ENCODE measurements at places on chromosomes 3 and 15.

GRCh38 chr3:157540656-157541055 is 37.4 kb upstream of the VEPH1 start:
- no peak for DNase-seq

DNA sequence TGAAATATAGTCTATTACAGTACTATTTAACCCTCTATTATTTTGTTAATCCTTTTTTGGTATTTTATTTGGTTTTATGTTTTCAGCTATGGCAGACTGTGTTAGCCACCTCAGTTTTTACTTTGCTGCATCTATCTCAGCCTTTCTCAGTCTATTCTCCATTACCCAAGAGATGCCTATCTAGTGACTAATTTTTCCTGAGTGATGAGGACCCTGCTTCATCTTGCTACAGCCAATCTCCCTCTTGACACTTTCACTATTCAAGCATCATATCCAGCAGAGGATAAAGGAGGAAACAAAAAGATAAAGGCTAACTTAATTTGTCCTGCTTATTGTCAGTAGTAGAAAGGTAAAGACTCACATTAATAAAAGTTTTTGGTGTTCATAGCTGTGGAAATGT is 141.8 kb upstream of the NECTIN3 start:
- no peak for DNase-seq

GRCh38 chr3:107855710-107856109 is 235.1 kb downstream of the CD47 start:
- DNase-seq, result no peak

- DNase-seq, result no peak
Observed at GRCh38 chr3:17340261-17340660, 402.2 kb downstream of the TBC1D5 start.

DNA sequence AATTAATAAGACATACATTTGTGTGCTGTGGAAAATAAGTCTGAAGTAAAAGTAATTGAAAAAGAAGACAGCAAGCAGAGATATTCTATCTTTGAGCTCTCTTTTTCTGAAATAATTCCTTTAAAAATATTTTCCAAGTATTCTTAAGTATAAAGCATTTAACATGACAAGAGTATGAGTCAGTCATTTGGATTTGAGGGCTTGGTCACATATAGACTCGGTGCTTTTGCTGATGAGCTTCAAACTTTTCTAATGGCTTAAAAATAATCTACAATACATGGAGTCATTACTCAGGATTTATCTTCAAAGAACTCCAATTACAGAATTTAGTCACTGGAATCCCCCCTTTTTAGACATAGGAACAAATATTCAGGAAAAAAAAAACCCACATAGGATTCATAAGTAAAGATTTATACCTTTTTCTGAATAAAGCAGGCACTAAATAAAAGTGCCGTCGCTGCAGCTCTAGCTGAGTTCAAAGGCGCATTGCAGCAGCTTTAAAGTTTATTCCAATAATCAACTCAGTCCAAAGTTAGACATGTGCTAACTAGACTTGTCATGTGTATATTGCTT is 147.5 kb downstream of the CTNNB1 start:
- DNase-seq, result no peak

DNA sequence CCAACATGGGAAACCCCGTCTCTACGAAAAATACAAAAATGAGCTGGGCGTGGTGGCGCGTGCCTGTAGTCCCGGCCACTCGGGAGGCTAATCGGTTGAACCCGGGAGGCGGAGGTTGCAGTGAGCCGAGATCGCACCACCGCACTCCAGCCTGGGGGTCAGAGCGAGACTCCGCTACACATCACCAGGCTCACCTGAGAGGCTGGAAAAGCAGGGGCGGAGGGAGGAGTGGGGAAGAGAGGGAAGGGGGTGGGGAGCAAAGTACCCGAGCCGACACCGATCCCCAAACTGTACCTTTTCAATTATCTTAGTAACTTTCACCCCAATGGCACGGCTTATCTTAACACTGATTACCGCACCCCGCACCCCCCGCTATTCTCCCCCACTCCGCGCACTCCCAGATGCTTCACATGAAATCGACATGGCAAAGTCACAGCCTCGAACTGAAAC is 46.4 kb upstream of the SYNM start:
- no peak for DNase-seq

GRCh38 chr3:88462230-88462629 is 312.5 kb downstream of the C3orf38 start:
- DNase-seq, result no peak

GRCh38 chr3:155748611-155749365 is 3.9 kb upstream of the PLCH1 start:
- no peak for DNase-seq

DNA sequence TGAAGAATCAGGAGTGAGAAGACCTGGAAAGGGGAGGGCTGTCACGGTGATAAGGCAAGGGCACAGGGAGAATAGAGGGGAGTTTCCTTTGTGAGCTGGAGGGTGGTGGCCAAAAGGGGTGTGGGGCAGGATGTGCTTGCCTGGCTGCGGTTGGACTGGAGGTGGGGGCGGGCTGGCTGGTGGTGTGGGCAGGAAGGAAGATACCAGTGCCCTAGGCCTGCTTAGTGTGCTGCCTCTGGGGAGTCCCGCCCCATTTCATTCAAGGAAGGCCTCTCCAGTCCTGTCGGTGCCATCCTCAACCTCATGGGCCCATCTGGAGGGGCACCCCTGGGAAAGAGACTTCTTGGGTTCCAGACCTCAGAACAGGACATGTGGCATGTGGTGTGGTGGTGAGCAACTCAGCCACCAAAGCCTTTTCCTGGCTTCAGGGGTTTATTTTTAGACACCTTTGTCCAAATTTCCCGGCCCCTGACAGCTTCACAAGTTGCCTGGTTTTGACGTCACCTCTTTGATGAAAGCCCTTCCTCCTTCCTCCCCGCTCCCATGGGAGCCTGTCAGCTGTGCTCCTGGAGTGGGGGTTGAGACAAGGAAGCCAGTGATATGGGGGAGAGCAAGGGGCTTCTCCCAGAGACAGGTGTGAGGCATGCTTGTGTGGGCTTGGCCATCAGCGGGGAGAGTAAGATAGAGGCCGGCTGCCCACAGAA is 15.6 kb downstream of the TEX264 start:
- no peak for DNase-seq

- no peak for DNase-seq
Observed at GRCh38 chr3:126982126-126982470, 817 bp upstream of the PLXNA1 start.

- DNase-seq, result no peak
Observed at GRCh38 chr3:100706365-100706764, 2.9 kb upstream of the TFG start.

DNA sequence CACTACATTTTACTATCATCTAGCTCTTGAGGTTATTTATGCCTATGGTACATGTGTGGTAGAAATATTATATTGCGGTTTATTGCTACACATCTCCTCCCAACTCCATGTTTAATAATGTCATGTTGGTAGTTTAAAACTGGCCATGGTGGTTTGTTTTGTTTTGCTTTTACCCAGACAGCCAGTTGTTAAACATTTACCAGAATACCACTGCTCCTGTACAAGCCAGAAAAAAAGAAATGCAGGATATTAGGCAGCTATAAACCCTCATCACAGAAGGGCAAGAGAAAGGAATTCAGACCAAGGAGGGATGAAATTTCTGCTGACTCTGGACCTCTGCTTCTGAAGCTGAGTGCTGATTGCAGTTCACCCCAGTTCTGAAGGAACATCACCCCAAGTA is 451.8 kb upstream of the IL12A start:
- DNase-seq, result no peak

DNA sequence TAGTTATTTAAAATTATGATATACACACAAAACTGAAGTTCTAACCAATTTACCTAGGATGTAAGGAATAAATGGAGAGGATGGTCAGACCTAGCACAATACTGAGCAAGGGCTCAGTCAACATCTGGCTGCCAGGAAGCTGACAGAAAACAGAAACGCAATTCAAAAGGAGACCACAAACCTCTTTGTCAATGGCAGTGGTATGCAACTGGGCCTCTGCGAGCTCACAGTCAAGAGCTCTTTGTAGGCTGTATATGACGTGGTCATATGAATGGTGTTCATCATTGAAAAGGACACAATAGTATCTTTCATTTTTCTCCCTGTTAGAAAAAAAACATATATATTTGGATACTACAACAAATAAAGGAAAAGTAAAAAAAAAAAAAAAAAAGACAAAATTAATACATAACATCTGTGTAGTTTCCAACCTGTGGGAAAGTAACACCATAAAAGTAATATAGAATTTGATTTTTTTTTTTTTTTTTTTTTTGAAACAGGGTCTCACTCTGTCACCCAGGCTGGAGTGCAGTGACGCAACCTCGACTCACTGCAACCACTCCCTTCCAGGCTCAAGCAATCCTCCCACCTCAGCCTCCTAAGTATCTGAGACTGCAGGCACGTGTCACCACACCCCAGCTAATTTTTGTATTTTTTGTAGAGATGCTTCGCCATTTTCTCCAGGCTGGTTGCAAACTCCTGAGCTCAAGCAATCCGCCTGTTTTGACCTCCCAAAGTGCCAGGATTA is 37.9 kb downstream of the UBR1 start:
- no peak for DNase-seq

GRCh38 chr3:18423401-18424212 is 1.5 kb downstream of the SATB1 start:
- no peak for DNase-seq

DNA sequence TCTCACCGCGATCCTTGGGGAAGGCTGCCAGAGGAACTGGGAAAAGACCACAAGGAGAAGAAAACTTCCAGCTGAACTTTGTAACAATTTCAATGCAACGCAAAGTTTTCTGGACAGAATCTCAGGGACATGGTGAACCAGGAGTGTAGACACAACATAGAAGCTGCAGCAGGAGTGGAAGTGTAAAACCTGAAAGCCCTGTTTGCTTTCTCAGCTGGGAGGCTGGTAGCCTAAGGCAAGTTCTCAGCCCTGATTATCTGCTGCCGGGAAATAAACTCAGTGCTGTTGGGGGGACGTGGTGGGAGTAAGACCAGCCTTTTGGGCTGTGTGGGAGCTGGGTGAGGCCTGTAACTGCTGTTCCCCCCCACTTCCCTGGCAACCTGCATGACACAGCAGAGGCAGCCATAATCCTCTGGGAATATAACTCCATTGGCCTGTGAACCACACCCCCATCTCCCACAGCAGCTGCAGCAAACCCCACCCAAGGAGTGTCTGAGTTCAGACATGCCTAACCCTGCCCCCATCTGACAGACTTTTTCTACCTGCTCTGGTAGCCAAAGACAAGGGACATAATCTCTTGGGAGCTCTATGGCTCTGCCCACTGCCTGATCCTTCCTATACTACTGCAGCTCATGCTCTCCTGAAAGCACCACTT is 106.7 kb downstream of the ZNF621 start:
- DNase-seq, result no peak

- DNase-seq, result no peak
Observed at GRCh38 chr3:64011685-64012084, 11.6 kb downstream of the PSMD6 start.

DNA sequence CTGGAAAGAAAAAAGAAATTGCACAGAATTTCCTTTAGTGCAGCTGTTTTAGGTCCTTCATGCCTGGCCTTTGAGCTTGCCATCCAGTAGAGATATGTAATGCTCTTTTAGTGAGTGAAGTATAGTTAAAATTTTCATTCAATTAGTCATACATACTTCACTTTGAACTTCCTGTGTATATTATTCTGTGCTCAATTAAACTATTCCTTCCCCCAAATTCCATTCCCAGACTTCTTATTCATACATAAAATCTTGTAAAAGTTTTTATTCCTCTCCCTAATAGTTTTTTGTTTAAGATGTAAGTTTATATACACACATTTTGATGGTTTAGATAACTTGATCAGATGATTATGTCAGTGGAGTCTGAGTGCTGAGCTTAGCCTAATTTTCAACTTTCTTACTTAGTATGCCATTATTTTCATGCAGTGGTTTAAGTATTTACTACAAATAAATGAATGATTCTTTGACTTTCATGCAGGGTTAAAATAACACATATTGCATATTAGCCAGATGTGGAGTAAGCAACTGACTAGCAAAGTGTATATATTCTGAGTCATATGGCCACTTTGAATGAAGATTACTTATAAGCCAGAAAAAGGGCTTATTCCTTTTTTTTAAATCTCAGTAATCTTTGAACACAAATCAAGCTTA is 42.5 kb upstream of the ABHD10 start:
- DNase-seq, result no peak

- no peak for DNase-seq
Observed at GRCh38 chr15:51130344-51130743, 35.6 kb upstream of the TNFAIP8L3 start.

DNA sequence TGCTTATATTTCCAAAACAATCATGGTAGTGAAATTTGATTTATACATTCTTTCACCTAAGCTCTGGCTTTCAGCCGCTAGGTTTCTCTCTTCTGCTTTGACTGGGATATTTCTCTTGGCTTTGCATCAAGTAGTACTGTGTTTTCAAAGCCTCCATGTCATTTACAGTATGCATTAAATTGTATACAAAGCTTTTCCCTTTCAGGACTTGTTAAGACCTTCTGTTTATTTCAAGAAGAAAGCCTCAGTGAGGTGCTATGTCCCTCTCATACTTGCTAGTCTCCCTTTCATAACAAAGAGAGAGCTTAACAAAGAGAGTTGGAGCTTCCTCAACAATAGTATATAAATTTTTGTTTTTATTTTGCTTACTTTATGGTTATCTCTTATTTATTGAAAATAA is 84.2 kb upstream of the SLC25A26 start:
- DNase-seq, result no peak

DNA sequence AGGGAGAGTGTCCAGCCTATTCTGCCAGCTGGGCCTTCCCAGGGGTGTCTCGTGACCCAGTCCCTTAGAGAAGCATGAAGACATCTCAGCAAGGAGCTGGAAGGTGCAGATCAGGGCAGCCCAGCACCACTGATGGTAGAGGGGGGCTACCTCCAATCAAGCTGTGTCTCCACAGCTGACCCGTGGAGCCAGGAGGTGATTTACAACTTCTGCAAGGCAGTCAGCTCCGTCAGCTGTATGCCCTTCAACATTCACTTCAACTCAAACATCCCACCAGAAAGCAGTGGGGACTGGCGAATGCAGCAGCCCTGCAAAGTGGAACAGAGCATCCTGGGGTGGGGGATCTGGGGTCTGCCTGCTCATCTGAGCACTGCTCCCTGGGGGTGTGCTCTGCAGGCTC is 32.6 kb upstream of the FRG2C start:
- no peak for DNase-seq

- no peak for DNase-seq
Observed at GRCh38 chr15:37034392-37034791, 66.0 kb downstream of the MEIS2 start.

- DNase-seq, result no peak
Observed at GRCh38 chr3:173660645-173661299, 263.2 kb downstream of the NLGN1 start.

- no peak for DNase-seq
Observed at GRCh38 chr15:75107516-75107907, 84.1 kb downstream of the PPCDC start.

DNA sequence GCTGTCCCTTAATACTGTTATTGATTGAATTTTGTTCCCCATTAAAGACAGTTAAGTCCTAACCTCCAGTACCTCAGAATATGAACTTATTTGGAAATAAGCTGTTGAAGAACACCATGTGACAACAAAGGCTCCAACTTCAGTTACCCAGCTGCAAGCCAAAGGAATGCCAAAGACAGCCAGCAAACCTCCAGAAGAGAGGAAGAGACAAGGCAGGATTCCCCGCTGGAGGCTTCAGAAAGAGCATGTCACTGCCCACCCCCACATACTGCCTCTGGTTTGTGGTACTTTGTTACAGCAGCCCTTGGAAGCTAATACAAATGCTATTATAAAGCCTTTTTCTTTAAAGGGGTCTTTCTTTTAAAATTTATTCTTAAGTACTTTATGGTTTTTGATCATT is 18.4 kb upstream of the NEK10 start:
- DNase-seq, result no peak
